ENCODE measurements at places on chromosomes 5 and 9. TPM values are rescaled to one million over a fixed set of nuclear protein-coding genes. Genes with fewer than 3 reads are reported as not detected.

Gene PCDHGC5
- 2.4 TPM for total RNA-seq

Gene CARD9
- 1.4 TPM for total RNA-seq

Gene HINT1
- total RNA-seq, result 200 TPM

Gene DNLZ
- 40.6 TPM for total RNA-seq

Gene CNTFR
- total RNA-seq, result 8.7 TPM

Gene PAEP
- total RNA-seq, result not detected

Gene CD14
- 46.1 TPM for total RNA-seq

Gene PCDHA10
- total RNA-seq, result 0.11 TPM

DNA sequence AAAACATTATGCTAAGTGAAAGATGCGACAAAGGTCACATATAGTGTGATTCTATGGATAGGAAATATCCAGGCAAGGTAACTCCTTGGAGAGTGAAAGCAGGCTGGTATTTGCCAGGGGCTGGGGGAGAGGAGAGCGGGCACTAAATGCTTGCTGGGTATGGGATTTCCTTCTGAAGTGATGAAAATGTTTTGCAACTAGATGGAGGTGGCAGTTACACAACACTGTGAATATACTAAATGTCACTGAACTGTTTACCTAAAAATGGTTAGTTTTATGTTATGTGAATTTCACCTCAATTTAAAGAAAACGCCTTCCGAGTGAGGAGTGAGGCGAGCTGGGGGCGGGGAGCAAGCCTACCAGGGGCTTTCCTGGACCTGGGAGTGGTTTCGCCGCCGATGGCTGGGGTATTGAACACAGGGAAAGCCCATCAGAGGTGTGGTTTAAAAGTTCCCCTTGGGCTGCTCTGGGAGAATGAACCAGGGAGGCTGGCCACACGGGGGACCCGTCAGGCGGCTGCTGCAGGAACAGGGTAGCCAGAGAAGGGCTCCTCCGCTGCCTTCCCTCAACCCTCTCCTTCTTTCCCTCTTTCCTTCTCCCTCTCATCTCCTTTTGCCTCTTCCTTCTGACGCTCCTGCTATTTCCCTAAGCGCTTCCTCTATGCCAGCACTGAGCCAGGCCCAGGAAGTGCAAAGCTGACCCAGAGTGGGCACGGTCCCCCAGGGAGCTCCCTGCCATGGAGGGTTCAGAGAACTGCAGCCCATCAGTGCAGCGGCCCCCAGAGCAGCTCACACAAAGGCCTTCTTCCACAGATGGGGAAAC is 4.9 kb downstream of the AKNA start:
- no peak for DNase-seq

DNA sequence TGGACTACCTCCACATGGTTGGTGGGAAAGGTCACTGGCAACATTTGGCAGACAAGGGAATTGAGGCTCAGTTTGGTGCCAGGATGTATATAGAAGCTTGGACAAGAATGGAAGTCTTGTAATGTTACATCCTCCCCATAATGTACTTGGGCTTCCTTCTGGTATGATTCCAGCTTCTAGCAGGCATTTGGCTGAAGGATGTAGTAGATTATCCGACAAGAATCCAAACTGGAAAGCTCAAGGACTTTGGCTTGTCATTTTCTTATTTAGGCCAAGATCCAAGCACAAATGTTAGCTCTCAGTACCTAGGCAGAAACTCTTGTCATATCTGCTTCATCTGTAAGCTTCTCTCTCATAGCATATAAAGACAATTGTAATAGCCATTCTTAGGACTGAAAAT is 209.1 kb downstream of the MAPKAP1 start:
- DNase-seq, result no peak

DNA sequence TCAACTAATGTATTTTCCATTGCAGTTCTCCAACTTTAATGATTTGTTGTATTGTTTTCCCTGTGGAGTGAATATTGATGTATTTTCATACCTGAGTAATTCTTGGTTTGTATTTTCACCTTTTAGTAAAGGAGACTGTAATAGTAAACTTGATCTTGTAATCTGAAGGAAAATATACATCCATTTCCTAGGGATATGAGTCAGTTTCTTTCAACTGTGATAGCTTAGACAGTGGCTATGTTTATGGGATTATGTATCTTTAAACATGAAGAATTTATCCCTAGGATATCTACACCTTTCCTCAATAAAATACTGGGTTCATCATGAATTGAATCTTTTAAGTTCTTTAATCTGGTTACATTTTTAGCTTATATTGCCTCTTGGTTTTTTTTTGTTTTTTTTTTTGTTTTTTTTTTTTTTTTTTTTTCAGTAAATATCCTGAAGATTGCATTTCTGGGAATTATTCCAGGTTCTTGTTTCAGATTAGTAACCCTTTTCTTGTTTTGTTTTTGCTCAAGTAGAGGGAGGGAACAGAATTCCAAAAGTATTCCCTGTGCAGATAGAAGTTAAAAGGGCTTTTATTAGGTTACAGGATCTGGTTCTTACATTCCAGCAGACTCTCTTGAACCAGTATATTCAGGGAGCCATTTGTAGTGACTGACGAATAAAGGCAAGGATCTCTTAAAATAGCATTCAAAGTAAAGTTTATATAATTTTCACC is 7.1 kb downstream of the WDR36 start:
- DNase-seq, result no peak

GRCh38 chr5:177403102-177403791 is 2.8 kb upstream of the PFN3 start:
- DNase-seq, result no peak

DNA sequence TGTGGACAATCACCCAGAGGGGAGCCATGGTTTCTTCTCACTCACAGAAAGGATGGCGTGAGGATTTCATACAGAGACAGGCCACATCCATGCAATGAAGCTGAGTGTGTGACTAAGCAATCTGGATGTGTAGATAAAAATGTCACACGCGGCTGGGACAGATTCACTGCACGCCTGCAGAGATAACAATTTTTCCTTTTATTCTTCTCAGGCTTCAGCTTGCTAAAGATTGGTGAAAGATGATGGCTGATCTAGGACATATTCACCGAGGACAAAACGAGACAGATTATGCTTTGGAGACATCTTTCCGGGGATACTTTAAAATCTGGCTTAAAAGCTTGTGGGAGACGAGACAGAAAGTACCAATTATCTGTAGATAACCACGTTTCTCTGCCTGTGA is 313.9 kb upstream of the TRPC7 start:
- DNase-seq, result no peak

GRCh38 chr5:133962131-133962530 is 6.3 kb downstream of the C5orf15 start:
- no peak for DNase-seq

DNA sequence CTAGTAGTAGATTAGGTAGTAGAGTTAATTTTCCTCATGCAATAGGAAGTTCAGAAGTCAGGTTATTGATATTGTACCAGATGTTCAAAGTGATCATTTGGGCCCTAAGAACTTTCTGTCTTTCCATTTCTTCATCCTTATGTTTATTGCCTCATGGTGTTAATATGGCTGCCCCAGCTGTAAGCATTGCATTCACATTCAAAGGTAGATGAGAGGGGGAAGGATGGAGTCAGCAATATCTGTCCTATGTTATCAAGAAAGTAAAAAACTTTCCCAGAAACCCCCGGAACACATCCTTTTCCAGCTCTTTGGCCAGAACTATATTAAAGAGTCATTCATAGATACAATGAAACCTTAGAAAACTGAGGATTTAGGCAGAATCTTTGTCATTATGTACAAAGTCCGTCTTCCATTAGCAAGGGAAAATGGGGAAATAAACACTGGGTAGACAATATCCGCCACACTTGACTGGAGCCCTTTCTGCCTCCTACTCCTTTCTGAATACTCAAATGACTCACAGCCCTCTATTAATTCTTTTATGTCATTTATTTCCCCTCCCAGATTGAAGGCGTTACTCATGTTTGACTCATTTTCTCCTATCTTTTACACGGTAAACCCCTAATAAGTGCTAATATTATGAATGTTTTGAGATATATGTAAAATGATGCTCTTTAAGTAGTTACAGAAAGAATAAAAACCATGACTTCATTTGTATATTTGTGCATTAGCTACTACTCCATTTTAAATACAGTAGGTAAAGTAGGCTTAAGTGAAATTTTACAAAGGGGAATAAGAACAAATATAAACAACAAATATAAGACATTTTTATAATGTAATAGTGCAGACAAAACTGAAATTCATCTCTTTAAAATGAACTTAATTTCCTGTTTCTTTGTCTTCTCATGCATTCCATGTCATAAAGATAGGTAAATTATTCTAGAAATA is 127.6 kb downstream of the SLF1 start:
- no peak for DNase-seq

- DNase-seq, result no peak
Observed at GRCh38 chr5:19067741-19068140, 920.3 kb downstream of the CDH18 start.

DNA sequence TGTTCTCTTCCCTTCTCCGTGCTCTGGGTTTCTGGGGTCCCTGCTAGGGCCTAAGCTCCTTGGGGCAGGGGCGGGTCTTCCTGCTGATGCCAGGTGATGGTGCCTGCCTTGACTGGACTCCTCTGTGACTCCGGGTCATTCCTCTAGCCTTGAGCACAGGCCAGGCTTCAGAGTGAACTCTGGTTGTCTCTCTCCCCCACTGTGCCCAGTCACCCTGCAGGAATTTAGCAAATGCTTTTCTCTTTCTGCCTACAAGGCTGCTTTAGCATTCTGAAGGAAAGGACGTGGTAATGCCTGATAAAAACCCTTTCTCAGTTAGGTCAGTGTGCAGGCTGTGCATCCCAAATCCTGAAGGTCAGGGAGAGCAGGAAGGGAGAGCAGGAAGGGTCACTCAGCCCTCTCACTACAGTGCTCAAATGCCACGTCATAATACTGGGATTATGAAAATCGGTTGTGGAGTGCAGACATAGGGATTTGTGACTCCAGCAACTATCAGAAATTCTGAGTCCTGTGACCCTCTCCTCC is 2.7 kb downstream of the CXCL14 start:
- no peak for DNase-seq

DNA sequence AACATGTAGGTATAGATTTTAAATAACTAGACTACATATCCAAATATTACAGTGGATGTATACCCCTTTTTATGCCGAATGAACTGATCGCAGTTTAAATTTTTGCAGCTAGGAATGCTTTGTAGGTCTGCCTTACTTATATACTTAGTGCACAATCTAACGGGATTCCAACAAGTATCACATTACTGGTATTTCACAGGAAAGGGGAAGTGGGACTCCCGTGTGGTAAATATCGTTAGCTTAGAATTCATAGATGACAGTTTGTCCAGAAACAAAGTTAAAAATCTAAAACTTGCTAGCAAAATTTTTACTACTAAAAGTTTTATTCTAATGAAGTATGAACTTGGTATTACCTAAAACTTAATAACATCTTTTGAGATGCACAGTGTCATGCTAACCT is 193.5 kb upstream of the TLX3 start:
- no peak for DNase-seq

DNA sequence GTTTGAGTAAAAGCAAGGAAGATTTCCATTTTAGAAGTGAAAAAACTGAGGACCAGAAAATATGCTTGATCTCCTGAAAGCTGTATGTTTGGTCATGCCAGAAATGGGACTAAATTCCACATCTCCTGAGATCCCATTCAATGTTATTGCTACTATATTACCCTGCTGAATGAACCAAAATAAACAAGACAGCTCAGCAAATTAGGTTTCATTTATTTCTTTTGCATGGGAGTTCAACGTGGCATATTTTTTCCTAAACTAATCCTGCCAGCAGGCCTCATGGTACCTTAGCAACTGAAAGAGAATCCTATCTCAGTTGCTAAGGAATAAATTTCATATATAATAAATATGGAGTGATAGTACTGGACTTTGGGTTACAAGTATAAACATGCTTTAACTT is 101.7 kb downstream of the ADAMTSL1 start:
- no peak for DNase-seq

DNA sequence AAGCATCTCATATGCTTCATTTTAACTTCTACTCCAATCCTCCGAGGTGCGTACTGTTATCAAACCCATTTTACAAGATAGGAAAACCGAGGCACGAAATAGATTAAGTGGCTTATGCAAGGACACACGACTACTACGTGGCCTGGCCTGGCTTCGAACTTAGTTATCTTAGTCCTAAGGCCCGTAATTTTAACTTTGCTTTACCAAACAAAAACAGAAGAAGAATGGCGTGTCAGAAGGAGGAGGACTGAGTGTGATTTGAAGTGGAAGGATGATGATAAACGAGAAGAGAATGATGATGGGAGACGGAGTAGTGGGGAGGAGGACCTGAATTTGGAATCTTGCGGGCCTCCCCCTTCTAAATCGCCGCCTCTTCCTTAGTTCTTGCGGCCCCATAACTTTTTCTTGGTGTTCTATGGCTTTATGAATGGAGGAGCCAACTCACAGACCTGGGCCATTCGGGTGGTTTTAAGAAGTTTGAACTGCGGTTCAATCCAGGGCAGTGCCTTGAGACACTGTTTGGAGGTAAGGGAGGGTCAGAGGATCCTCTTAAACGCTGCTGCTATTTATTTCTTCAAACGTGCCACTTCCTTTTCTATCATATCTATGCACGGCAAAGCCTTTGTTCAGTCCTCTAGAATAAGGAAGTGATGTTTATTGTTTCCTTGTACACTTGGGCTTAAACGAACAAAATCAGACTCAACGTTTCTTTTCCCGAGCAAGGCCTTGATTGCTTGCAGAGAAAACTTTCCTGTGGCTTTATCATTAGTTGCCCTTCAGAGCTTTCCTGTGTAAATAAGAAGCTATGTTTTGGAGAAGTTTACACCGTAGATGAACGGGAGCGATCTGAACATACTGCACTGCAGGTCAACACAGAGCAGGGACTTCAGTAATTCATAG is 795 bp downstream of the CNOT8 start:
- no peak for DNase-seq

- DNase-seq, result no peak
Observed at GRCh38 chr9:23736293-23736692, 89.7 kb downstream of the ELAVL2 start.

Measured in Right ventricle myocardium inferior (tissue), 1 donor.